Eye (tissue), 1 donor: ENCODE measurements at places on chromosomes 3 and 15.

DNA sequence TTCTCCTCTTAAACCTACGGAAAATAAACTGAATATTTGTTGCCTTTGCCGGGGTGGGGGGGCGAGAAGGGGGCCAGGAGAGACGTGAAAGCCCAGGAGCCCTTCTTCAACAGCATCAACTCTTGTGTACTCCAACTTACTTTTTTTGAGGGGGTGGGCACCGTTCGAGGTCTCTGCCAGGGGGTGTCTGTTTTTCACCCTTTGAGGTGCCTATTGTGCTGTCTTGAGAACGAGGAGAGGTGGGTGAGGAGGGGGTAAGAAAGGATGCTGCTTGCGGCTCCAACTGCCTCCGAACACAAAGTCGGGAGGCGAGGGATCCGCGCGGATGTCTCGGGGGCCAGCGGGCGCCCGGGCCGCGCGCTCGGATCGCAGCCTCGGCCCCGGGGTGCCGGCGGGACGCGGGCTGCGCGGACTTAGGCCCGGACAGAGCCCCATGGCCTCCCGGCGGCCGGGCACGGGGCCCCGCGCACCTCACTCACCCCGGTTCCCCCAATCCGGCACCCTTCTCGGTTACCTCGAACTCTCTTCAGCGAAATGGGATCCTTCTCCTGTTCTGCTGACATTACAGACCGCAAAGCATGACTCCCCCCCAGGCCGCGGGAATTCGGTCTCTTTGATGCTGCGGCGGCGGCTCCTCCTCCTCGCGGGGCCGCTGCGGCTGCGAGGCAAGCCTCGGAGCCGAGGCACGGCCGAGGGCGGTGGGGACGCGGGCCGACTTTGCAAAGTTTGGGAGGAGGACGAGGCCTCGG, 650 bp downstream of the PYGO1 start:
- DNase-seq: peak; percentile 90

- DNase-seq: no peak
These were observed 767.8 kb upstream of the GOLIM4 start for GRCh38 chr3:168863561-168863960.

GRCh38 chr3:122502941-122503340, 11.8 kb downstream of the KPNA1 start:
- no peak for DNase-seq

DNA sequence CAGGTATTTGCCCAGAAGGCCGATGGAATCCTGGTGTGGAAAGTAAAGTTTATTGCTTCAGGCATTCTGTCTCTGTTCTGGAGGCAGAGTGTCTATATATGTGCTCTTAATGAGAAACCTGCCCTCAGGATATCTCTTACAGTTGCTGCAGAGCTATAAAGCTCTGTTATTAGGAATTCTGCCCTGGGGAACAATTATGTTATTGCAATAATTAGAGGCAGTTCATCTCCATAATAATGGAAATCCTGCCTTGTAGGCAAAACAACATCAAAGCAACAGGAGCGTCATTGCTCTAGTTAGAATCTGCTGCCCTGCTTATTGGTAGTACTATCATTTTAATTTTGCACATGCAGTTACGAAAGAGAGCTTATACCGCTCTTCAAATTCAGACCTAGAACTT, 175.6 kb downstream of the IL5RA start:
- no peak for DNase-seq

GRCh38 chr3:10550705-10551104, 45.3 kb upstream of the ATP2B2 start:
- no peak for DNase-seq

- DNase-seq: no peak
These were observed 73.9 kb upstream of the NR2E3 start for GRCh38 chr15:71736286-71736947.

DNA sequence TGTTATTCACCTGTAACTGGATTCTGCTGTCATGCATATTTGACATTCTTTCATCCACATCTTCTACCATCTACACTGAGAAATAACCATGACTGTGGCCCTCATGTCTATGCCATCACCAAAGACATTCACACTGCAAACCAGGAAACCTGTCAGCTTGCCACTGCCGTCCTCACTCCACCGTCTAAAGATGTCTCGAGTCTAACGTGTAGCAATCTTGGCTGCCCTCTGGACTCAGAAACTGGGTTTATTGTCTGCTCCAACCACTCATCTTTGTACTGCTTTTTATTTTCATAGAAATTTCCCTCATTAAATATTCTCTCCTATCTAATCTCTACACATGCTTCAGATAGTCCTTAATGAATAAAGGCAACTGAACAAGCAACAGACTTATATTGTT, 57.1 kb downstream of the CRYGS start:
- DNase-seq: no peak

DNA sequence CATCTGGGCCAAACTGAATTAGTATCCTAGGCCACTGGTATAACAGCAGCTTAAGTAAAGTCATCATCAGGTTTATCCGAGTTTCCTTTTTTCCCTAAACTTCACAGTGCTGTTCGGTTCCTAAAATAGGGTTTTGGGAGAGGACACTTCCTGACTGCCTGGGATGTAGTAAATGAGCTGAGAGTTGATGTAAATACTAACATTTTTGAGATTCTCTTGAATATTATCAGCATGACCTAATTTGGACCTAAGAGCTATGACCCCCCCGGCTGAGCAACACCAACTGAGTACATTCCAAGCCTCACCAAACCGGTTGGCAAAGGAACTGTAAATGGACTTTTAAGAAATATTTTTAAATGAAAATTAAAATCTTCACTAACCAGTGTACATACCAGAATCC, 78.8 kb downstream of the IL5RA start:
- no peak for DNase-seq

- no peak for DNase-seq
These were observed 67.7 kb downstream of the CYP19A1 start for GRCh38 chr15:51270706-51271105.

DNA sequence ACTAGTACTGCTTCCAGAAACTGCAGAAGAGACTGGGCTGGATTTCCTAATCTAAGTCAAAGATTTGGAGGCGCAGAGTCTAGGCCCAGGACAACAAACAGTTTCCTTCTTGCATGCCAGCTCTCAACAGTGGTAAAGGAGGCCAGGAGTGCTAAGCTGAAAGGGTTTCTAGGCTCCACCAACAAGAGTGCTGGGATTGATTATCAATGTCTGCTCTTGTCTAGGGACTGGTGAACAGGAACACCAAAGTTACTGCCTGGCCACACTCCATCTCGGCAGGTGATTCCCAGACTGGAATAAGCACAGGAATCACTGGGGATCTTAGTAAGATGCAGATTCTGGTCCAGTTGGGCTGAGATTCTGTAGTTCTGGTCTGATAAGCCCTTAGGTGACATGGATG, 22.8 kb upstream of the FGD5 start:
- no peak for DNase-seq

DNA sequence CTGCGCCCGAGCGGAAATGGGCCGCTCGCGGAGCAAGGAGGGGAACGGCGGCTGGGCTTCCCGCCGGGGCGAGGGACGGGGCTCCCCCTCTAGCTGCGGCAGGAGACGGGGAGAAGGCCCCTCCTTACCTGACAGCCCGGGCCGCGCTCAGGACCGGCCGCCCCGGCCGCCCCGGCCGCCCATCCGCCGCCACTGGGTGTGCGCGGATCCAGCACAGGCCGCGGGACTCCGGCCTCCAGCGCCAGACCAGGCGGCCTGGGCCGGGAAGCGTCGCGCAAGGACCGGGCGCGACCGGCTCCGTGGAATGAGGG, 296 bp downstream of the TPRA1 start:
- DNase-seq: no peak

GRCh38 chr3:172467170-172467824, 19.0 kb upstream of the GHSR start:
- no peak for DNase-seq

DNA sequence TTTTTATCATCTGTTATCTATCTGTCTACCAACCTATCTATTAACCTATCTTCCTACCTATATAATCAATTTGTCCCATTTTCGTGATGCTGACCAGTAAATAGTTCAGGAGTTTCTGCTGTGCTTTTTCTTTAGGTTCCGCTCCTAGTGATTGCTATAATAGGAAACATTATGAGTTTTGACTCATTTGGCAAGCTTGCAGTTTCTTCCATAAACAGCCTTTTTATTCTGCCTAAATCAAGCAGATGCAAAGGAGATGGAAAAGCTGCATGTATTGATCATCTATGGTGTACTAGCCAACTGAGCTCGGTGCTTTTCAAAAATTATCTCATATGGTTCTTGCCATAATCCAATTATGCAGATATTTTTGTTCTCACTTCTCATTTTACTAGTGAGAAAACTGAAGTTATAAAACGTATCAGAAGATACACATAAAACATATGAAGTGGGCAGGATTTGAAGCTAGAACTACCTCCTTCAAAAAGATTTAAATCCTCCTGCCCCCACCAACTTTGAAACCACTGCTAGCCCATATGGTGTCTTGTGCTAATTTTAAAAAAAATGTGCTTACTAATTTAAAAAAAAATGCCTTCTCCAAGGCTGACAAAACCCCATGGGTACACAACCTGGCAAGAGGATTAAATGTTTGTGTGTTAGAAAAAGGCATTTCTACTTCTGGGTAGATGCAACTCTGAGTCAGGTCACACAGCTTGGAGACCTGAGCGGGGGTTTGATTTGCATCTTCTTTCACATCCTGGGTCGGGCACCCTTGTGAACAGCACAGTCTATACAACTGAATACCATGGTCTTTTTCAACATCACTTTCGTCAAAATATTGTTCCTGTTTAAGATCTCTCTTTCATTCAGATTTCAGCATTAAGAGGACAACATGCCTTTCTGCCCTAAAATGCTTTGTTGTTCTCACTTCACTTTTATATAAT, 267.0 kb downstream of the CHL1 start:
- peak; percentile 14 for DNase-seq

DNA sequence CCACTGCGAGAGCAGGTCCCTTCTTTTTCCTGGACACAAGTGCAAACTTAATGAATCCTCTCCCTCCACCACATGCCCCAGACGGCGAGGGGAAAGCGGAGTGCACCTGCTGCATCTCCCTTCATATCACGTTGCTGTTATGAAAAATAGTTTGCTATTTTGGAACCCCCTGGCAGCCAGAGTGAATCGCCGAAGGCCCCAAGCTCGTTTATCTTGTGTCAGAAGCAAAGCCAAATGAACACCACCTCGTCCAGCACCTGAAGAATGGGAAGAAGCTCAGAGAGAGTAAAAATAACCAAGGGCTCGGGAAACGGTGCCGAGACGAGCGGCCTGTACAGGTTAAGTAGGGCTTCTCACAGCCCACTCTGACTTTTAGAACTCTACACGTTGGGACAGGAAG, 394.6 kb upstream of the RORA start:
- DNase-seq: no peak

GRCh38 chr3:15728766-15729165, 69.0 kb downstream of the ANKRD28 start:
- DNase-seq: no peak

DNA sequence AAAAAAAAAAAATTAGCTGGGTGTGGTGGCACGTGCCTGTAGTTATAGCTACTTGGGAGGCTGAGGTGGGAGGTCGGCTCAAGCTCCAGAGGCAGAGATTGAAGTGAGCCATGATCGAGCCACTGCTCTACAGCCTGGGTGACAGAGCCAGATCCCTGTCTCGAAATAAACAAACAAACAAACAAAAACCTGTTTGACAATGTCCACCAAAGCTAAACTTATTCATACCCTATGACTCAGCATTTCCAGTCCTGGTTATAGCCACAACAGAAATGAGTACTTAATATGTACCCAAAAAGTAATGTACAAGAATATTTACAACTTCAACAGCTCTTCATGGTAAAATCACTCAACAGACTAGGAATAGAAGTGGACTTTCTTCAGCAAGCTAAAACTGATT, 31.1 kb downstream of the SERP1 start:
- DNase-seq: no peak

GRCh38 chr3:159448902-159449301, 539.7 kb upstream of the IL12A start:
- DNase-seq: no peak

GRCh38 chr3:64638981-64639481, 48.8 kb downstream of the ADAMTS9 start:
- DNase-seq: peak; percentile 65

DNA sequence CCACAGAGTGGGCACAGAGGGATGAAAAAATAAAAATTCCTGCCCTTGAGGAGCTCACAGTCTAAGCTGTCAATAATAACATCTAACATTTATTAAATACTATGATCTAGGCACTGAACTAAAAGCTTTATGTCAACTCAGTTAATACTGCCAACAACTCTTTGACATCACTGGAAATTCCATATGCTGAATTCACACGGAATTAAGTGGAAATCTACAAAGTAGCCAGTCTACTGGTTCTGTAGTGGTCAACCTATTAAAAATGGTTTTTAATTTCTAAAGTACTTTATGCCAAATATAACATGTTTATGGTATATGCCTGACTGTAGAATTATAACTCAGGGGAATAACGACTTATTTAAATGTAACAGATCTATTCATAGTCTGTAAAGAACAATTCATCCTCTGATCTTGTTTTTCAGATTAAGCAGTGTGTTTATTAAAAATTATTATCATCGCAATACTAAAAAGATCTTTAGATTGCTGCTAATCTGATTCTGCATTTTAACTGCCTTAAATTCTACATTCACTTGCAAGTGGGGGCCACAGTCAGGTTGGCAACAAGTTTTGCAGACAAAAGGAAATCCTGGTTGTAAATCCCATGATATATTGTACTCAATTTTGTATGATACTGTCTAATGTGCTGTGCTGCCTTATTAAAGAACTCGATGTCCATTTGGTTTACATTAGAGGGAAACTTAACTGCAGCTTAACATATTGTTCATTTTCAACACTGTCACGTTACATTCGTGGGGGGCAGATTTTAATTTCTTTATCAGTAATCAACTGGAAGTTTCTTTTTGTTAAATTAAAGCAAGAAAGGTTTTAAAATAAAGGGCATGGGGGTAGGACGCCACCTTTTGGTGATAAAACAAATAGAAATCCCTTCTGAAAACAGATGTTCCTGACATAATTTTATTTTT, 2.6 kb upstream of the FOXP1 start:
- DNase-seq: peak; percentile 76

DNA sequence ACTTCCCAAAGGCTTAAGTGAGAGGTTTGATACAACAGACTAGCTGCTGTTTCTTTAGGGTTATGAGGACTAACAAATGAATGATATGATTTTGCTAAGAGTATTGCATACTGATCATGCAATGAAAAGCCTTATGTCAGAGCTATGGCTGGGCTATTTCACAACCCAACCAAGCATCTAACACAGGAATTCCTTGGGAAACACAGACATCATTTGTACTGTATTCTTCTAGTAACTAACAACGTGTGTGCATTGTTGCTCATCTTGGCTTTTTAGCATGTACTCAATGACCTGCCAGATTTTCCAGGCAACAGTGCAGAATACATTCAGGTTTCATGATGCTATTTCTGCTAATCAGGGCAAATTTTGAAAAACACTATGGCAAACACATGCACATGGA, 19.3 kb downstream of the PDZRN3 start:
- DNase-seq: peak; percentile 22

- peak; percentile 74 for DNase-seq
These were observed 845 bp downstream of the CNTN3 start for GRCh38 chr3:74613521-74614106.

DNA sequence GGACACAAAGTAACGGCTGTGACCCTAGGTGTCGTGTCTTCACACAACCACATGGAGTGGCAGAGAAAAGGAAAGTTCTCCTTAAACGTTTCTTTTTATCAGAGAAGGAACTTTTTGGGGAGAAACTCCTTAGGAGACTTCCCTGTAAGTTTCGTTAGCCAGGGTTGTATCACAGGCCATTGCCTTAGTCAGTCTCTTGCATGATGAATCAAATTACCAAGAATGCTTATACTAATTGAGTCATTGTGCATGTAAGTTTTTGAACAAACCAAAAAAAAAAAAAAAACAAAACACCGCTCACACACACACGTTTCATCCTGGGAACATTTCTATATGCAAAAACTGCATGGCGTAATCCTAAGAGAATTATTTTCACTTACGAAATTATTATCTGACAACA, 150.4 kb upstream of the SATB1 start:
- DNase-seq: no peak

GRCh38 chr3:4995500-4996053, 16.3 kb downstream of the BHLHE40 start:
- DNase-seq: no peak
